HCT116 (cell line): ENCODE measurements at places on chromosomes 7 and 10. TPM values are rescaled to one million over a fixed set of nuclear protein-coding genes. Genes with fewer than 3 reads are reported as not detected.

GRCh38 chr7:28418311-28418710 lies 6.0 kb downstream of the CREB5 start:
- DNase-seq = no peak
- no peak overlapping the region for H3K27ac ChIP-seq
- no peaks in the 10 kb centered on the region for H3K36me3 ChIP-seq

DNA sequence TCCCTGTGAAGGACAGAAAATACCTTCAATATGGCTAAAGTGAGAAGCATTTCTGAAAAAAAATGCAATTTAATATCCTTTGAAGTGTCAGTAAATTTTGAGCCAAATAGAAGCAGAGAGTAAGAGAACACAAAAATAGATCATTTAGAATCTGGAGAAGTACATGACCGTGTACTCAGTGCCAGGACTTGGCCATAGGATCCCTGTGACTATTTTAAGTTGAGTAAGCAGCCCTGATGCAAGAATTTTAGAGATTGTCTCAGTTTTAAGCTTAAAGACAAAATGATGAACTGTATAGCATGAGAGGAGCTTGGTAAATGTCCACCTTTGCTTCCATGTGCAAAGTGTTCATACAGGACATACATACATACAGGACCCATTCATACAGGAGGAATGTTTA lies 2.5 kb downstream of the PTER start:
- H3K27ac ChIP-seq = no peak overlapping the region
- H3K27me3 ChIP-seq = no peaks in the 10 kb centered on the region
- no peak overlapping the region for H3K4me3 ChIP-seq
- no peaks in the 10 kb centered on the region; the same call in 1 of the 2 replicates for H3K36me3 ChIP-seq
- peaks cover 19% of the 10 kb centered on the region for H3K4me1 ChIP-seq

GRCh38 chr7:27943241-27943640 lies 203.3 kb downstream of the TAX1BP1 start:
- no peak overlapping the region for H3K27ac ChIP-seq
- H3K27me3 ChIP-seq = no peaks in the 10 kb centered on the region

Gene MOGAT3
- not detected for total RNA-seq

Gene OR6B1
- total RNA-seq = not detected

GRCh38 chr10:18319628-18320027 lies 179.4 kb downstream of the CACNB2 start:
- H3K27me3 ChIP-seq = no peaks in the 10 kb centered on the region
- H3K36me3 ChIP-seq = no peaks in the 10 kb centered on the region
- no peak overlapping the region for H3K4me3 ChIP-seq
- H3K27ac ChIP-seq = no peak overlapping the region
- DNase-seq = no peak

Gene LDB3
- 0.20 TPM for total RNA-seq

Gene GRM8
- 0.05 TPM for total RNA-seq

- H3K36me3 ChIP-seq = no peaks in the 10 kb centered on the region
- peaks cover 8% of the 10 kb centered on the region; the same call in 1 of the 2 replicates for H3K27me3 ChIP-seq
- H3K4me3 ChIP-seq = no peak overlapping the region
- H3K27ac ChIP-seq = no peak overlapping the region
- H3K4me1 ChIP-seq = no peaks in the 10 kb centered on the region
Observed at GRCh38 chr10:111756217-111757061, 427.1 kb downstream of the GPAM start.

DNA sequence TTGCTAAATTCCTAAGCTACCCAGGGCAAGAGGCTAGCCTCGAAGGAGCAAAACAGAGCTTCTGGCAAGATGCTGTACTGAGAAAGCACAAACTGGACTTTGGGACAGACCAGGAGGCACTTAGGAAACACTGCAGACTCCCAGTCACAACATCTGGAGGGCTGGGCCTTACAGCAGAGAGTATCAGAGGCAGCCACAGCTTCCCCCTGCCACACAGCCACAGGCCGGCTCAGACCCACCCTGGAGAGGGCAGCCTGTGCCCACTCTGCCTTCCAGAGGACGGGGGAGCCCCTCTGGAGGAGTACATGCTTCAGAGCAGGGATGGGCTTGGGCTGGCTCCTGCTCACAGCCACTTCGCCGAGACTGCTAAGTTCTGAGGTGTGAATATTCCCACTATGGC lies 17.4 kb downstream of the ESYT2 start:
- H3K36me3 ChIP-seq = no peaks in the 10 kb centered on the region
- no peak overlapping the region for H3K4me3 ChIP-seq
- H3K27ac ChIP-seq = 0 out of 2 replicates have a peak overlapping the region, but pooled peaks have one; percentile 8

- no peaks in the 10 kb centered on the region for H3K4me1 ChIP-seq
- no peak for DNase-seq
- no peak overlapping the region for H3K27ac ChIP-seq
- no peaks in the 10 kb centered on the region for H3K36me3 ChIP-seq
Observed at GRCh38 chr7:18798088-18798906, 302.7 kb downstream of the HDAC9 start.

DNA sequence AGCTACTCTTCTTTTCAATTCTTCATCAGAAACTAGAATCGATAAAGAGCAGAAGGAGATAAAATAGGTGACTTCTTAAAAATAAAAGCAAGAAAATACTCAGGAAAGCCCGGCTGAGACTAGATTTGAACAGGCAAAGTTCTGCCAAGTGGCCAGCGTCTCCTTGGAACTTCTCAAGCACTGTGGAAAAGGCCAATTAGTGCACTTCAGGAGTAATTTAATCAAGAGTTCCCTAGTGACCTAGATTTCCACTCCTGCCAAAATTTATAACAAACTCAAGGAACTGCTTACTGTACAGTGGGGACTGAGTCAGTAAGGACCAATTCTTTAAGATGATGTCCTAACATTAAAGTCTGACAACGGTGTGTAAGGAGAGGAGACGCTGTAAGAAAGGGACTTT lies 57.3 kb downstream of the CHCHD3 start:
- H3K36me3 ChIP-seq = no peaks in the 10 kb centered on the region
- H3K27me3 ChIP-seq = no peaks in the 10 kb centered on the region
- H3K4me1 ChIP-seq = no peaks in the 10 kb centered on the region
- no peak for DNase-seq
- no peak overlapping the region for H3K27ac ChIP-seq

Gene ABLIM1
- 96.2 TPM for total RNA-seq

Gene CLEC5A
- total RNA-seq = 0.32 TPM

Gene SNCG
- total RNA-seq = 61.1 TPM

DNA sequence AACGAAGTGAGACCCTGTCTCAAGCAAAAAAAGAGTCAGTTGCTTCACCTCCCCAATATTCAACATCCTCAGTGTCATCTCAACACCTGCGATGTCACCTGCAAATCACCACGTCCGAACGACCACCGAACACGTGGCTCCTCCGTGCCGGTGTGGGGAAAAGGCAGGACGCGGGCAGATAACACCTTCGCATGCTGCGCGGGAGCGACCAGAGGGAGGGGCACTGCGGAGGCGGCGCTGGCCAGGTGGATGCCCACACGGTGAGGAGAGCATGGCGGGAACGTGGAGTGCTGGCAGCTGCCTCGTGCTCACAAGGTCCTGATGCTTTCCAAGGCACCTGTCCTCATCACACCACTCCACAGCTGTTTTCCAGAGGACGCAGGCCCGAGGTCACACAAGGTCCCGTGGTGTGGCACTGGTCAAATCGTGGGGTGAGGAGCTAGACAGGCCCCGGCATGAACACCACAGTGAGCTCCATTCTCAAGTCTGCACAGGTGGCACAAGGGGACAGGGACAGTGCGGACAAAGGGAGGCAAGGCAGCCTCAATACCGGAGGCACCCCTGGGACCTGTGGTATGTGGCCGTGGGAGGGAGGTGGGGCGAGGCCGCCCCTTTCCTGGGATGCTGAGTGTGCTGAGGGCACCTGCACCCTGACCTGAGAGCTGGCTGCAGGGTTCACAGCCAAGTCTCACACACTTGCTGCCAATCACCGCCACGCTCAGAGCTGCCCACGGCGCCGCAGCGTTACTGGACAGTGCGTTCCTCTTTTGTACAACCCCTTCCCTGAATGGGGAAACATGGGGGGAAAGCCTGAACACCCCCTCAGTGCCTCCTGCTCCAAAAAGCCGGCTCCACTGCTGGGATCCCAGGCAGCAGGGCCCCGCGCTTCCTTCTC lies 13.0 kb downstream of the TUBGCP2 start:
- no peaks in the 10 kb centered on the region for H3K27me3 ChIP-seq
- H3K27ac ChIP-seq = no peak overlapping the region
- H3K36me3 ChIP-seq = no peaks in the 10 kb centered on the region; the same call in 1 of the 2 replicates
- H3K4me1 ChIP-seq = peaks cover 6% of the 10 kb centered on the region; the same call in 1 of the 2 replicates

GRCh38 chr7:51265066-51265907 lies 51.3 kb downstream of the COBL start:
- DNase-seq = no peak
- H3K36me3 ChIP-seq = no peaks in the 10 kb centered on the region
- H3K4me1 ChIP-seq = peaks cover 19% of the 10 kb centered on the region

GRCh38 chr7:82348251-82348650 lies 95.3 kb downstream of the CACNA2D1 start:
- H3K27me3 ChIP-seq = no peaks in the 10 kb centered on the region
- H3K4me1 ChIP-seq = no peaks in the 10 kb centered on the region
- no peak overlapping the region for H3K4me3 ChIP-seq
- DNase-seq = no peak

GRCh38 chr7:22231806-22232205 lies 125.1 kb downstream of the RAPGEF5 start:
- no peaks in the 10 kb centered on the region for H3K36me3 ChIP-seq
- no peak for DNase-seq
- no peak overlapping the region for H3K27ac ChIP-seq
- H3K27me3 ChIP-seq = no peaks in the 10 kb centered on the region

Gene DRGX
- total RNA-seq = not detected

Gene LOXL4
- total RNA-seq = 1.3 TPM

DNA sequence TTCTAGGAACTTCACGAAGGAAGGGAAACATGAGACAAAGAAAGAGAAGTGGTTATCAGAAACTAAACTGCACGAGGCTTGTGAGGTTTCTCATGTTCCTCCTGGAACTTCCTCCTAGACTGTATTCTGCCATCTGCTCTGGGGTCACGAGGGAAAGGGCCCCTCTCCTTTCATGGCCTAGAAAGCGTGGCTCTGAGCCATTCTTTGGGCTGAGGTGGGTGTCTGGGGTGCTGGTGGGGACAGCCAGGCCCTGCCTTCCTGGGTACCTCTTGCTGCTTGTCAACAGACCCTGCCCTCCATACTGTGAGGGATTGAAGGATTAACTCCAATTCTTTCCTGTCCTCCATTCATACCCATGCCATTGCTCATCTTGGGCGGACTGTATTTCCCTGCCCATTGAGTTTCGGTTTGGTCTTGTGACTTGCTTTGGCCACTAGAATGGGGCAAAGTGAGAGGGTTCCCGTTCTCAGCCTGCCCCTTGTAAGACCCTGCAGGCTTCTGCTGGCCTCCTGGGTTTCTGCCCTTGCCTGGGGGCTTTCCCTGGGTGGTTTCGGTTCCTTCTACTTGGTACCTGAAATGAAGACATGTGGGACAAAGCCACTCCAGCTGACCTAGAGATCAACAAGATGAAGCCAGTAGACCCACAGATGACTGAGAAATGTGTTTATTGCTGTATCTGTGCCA lies 14.9 kb upstream of the GIMAP8 start:
- H3K36me3 ChIP-seq = no peaks in the 10 kb centered on the region
- H3K4me1 ChIP-seq = no peaks in the 10 kb centered on the region
- peaks cover 5% of the 10 kb centered on the region for H3K27me3 ChIP-seq
- no peak overlapping the region for H3K27ac ChIP-seq

DNA sequence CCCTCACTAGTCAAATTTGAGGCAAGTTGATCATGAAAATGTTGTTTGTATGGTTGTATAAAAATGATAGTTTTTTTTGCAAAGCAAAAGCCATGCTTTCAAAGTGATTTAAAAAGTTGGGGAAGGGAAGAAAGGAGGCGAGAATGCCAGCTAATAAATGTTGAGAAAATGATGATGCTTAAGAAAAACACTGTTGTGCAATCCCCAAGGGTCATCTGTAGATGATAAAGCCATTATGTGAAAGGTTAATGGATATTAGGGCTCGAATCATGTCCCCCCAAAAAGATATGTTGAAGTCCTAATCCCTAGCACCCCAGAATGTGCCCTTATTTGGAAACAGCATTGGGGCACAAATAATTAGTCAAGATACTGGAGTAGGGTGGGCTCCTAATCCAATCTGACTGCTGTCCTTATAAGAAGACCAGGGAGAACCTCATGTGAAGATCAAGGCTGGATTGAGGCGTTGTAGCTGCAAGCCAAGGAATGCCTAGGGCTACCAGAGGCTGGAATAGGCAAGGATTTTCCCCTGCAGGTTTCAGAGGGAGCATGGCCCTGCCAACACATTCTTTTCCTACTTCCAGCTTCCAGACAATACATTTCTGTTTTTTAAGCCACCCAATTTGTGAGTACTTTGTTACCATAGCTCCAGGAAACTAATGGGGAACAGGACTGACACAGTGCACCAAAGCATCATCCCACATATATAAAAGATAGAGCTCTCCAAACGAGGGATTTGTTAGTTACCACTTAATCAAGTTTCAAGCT lies 35.4 kb upstream of the MKLN1 start:
- H3K27ac ChIP-seq = no peak overlapping the region
- H3K27me3 ChIP-seq = no peaks in the 10 kb centered on the region
- H3K4me1 ChIP-seq = no peaks in the 10 kb centered on the region
- no peaks in the 10 kb centered on the region for H3K36me3 ChIP-seq
- no peak overlapping the region for H3K4me3 ChIP-seq

GRCh38 chr10:74824900-74825370 lies 1.5 kb upstream of the KAT6B start:
- H3K27ac ChIP-seq = peak overlapping the region; percentile 91; the same call in 1 of the 2 replicates
- H3K27me3 ChIP-seq = no peaks in the 10 kb centered on the region
- peak overlapping the region; percentile 80 for H3K4me3 ChIP-seq
- peaks cover 22% of the 10 kb centered on the region for H3K4me1 ChIP-seq

- peaks cover 28% of the 10 kb centered on the region for H3K4me1 ChIP-seq
- H3K36me3 ChIP-seq = no peaks in the 10 kb centered on the region
- no peak for DNase-seq
- no peaks in the 10 kb centered on the region for H3K27me3 ChIP-seq
- no peak overlapping the region for H3K4me3 ChIP-seq
- no peak overlapping the region for H3K27ac ChIP-seq
Observed at GRCh38 chr7:80902019-80902418, 16.8 kb downstream of the SEMA3C start.

GRCh38 chr10:94224656-94225055 lies 138.1 kb downstream of the NOC3L start:
- H3K27me3 ChIP-seq = no peaks in the 10 kb centered on the region
- no peaks in the 10 kb centered on the region for H3K4me1 ChIP-seq
- H3K4me3 ChIP-seq = no peak overlapping the region
- no peak overlapping the region for H3K27ac ChIP-seq
- H3K36me3 ChIP-seq = no peaks in the 10 kb centered on the region
- no peak for DNase-seq

Gene CPN1
- 0.12 TPM for total RNA-seq

GRCh38 chr10:11108356-11108755 lies 90.7 kb downstream of the CELF2 start:
- no peaks in the 10 kb centered on the region for H3K4me1 ChIP-seq
- no peak overlapping the region for H3K4me3 ChIP-seq
- no peaks in the 10 kb centered on the region for H3K36me3 ChIP-seq
- H3K27ac ChIP-seq = no peak overlapping the region
- no peak for DNase-seq

Gene PAPOLB
- 0.20 TPM for total RNA-seq

DNA sequence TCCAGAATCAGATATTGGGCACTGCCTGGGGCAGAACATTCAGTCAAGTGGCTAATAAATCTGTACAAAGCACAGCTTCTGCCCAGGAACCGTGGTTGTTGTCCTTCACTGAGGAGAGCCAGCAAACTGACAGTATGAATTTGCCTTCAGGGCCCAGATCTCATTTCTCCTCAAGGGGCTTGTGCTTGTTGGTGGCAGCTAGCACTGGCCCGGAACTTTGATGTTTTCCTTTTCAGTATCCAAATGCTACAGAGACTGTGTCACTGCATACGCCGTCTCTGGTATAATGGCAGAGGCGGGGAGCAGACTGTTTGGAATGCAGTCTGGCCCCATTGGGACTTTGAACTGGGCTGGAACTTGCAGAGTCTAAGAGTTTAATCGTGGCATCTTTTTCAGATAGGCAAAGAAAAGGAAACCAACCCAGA lies 30.4 kb upstream of the ADD3 start:
- no peak overlapping the region for H3K27ac ChIP-seq
- H3K4me3 ChIP-seq = no peak overlapping the region
- no peak for DNase-seq
- no peaks in the 10 kb centered on the region for H3K36me3 ChIP-seq
- 0 out of 2 replicates have a peak, but pooled peaks cover 5% of the 10 kb centered on the region for H3K27me3 ChIP-seq

Gene CALML3
- total RNA-seq = not detected

Gene PCBD1
- total RNA-seq = 163 TPM
